ENCODE measurements at places on chromosomes 7 and 10.

DNA sequence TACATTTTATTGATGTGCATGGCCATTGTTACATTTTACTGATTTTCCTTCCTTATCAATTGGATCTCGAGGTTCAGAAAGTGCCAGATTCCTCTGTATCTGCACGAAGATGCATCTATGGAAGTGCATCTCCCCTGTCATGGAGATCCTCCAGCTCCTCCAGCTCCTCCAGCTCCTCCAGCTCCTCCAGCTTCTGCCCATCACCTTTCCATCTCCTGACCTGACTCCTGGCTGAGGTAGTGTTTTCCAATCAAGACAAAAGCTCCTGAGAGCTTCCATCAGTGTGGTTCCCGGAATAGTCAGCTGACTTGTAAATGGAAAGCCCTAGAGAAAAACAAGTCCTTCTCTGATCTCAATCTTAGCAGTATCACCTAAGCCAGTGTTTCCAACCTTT lies 90.8 kb upstream of the KLF6 start:
- DNase-seq: no peak
- no peaks in the 10 kb centered on the region for H3K27me3 ChIP-seq
- no peaks in the 10 kb centered on the region for H3K36me3 ChIP-seq
- peaks cover 6% of the 10 kb centered on the region for H3K4me1 ChIP-seq

GRCh38 chr7:25496476-25497368 lies 268.4 kb upstream of the NPVF start:
- no peak for DNase-seq
- H3K27me3 ChIP-seq: no peaks in the 10 kb centered on the region
- H3K36me3 ChIP-seq: no peaks in the 10 kb centered on the region
- H3K4me1 ChIP-seq: no peaks in the 10 kb centered on the region
- no peak overlapping the region for H3K4me3 ChIP-seq

- peak; percentile 36 for DNase-seq
- no peaks in the 10 kb centered on the region for H3K4me1 ChIP-seq
- H3K4me3 ChIP-seq: no peak overlapping the region
- no peak overlapping the region for H3K27ac ChIP-seq
- peaks cover 20% of the 10 kb centered on the region for H3K36me3 ChIP-seq
- no peaks in the 10 kb centered on the region for H3K27me3 ChIP-seq
Observed at GRCh38 chr10:12081470-12081869, 12.7 kb downstream of the DHTKD1 start.

GRCh38 chr7:47937711-47938573 lies 10.3 kb downstream of the PKD1L1 start:
- H3K27ac ChIP-seq: no peak overlapping the region
- H3K4me1 ChIP-seq: peaks cover 8% of the 10 kb centered on the region
- no peaks in the 10 kb centered on the region for H3K27me3 ChIP-seq

DNA sequence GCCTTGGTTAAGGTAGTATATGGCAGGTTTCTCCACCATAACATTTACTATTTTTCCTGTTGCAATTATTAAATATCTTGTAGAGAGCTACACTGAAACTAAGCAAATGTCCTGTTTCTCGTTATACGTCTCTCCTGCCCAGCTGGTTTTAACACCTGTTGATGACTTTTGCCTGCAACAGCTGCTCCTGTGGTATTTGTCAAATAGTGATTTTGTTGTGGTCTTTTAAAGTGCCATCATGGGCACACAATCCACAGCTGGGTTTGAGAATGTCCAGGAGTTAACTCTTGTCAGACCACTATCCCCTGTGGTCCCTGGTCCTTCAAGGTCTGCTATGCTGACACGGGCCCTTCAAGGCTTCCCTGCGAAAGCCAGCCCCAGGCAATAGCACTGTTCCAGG lies 24.9 kb upstream of the SEC61G start:
- no peak overlapping the region for H3K27ac ChIP-seq
- DNase-seq: no peak
- H3K4me3 ChIP-seq: no peak overlapping the region

DNA sequence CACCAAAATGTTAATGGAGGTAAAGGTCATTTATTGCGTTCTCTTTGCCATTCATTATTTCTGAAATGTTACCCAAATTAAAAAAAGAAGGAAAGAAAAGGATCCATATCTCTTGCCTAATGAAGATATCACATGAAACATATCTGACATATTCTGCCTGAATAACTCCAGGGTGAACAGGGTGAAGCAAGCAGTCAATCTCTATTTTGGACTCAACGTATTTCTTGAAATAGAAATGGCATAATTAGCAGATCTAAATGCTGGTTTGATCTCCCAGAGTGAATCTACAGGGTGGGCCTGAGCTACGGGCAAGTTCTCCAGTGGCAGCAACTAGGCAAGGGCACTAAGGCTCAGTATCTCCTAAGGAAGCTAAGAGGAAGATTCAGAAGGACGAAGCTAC lies 24.0 kb downstream of the MPP7 start:
- no peak for DNase-seq
- no peaks in the 10 kb centered on the region for H3K36me3 ChIP-seq
- no peak overlapping the region for H3K27ac ChIP-seq
- no peak overlapping the region for H3K4me3 ChIP-seq

- no peak within 1 kb of the TSS for H3K27ac ChIP-seq
Observed at GRCh38 chr7:44748045-44748947, at the start of gene ZMIZ2. Gene ZMIZ2, plus strand, starts transcription at chr7:44748847. Its CDS starts 7,403 bp downstream, at chr7:44756250.

DNA sequence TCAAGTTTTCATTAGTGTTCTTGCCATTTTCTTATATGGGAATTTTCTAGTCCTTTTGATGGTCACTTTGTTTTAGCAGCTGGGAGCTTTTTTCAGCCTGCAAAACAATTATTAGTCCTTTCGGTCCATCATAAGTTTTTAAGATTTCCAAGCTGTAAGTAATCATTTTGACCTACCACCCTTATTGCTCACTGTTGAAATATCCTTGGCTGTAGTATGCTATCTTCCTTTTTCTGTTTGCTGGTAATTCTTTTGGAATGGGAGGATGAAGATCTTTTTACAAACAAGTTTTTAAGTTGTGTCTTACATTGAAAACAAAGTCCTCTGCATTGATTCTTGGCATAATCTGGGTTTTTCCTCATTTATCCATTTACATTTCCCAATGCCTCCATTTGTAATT lies 24.0 kb downstream of the BZW2 start:
- DNase-seq: no peak
- H3K27ac ChIP-seq: no peak overlapping the region
- peaks cover 3% of the 10 kb centered on the region for H3K4me1 ChIP-seq
- H3K4me3 ChIP-seq: no peak overlapping the region

GRCh38 chr10:3961082-3961481 lies 176.1 kb upstream of the KLF6 start:
- H3K27ac ChIP-seq: no peak overlapping the region
- H3K27me3 ChIP-seq: no peaks in the 10 kb centered on the region
- DNase-seq: no peak
- no peak overlapping the region for H3K4me3 ChIP-seq
- peaks cover 2% of the 10 kb centered on the region for H3K4me1 ChIP-seq
- no peaks in the 10 kb centered on the region for H3K36me3 ChIP-seq

DNA sequence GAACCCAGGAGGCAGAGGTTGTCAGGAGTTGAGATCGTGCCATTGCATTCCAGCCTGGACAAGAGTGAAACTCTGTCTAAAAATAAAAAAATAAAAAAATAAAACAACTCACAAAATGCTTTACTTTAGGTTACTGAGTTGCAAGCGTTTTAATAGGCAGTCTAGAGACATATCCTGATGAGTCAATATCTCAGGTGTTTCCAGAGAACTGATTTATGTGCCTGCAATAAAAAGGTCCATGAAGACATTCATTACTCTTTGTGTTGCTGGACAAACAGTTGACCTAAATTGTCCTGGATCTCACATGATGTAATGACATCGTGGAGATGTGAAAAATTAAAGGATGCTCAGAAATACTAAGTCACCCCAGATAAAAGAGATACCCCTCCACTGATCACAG lies 31.5 kb downstream of the CDNF start:
- H3K36me3 ChIP-seq: no peaks in the 10 kb centered on the region
- DNase-seq: no peak
- H3K4me3 ChIP-seq: no peak overlapping the region
- no peaks in the 10 kb centered on the region for H3K4me1 ChIP-seq
- no peak overlapping the region for H3K27ac ChIP-seq

DNA sequence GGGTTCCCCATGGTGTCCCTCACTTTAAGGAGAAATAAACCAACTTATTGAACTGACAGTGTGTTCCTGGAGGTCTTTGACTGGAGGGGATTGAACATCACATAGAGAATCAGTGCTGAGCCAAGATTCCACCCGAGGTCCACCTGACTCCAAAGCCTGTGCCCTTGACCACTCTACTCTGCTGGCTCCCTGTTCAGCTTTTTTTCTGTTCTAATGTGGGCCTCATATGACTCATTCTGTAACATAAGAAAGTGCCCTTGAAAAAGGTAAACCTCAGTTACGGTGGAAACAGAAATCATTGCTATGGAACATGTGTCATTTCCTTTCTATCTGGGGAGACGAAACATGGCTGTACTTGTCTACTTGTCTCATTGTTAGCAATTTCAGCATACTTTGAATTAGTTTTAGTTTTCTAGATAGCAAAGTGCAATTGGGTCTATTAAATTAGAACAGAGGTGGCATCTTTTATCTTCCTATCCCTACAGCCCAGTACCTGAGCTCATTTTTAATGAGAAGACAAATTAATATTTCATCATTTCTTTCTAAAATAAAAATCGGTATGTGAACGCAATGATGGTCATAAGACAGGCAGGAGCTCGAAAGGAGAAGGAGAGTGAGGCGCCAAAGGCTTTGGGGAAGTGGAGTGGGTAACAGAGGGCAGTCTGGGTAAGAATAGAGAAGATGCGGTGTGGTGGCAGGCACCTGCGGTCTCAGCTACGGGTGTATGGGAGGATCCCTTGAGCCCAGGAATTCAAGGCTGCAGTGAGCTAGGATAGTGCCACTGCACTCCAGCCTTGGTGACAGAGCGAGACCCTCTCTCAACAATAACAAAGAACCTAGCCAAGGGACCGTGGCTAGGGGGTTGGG lies 1.5 kb downstream of the GSDME start:
- H3K27me3 ChIP-seq: peaks cover 26% of the 10 kb centered on the region
- peak overlapping the region; percentile 92 for H3K4me3 ChIP-seq
- DNase-seq: no peak
- no peak overlapping the region for H3K27ac ChIP-seq
- peaks cover 3% of the 10 kb centered on the region for H3K4me1 ChIP-seq
- H3K36me3 ChIP-seq: no peaks in the 10 kb centered on the region

- no peak for DNase-seq
- H3K36me3 ChIP-seq: peaks cover 8% of the 10 kb centered on the region
- H3K4me1 ChIP-seq: no peaks in the 10 kb centered on the region
Observed at GRCh38 chr10:25912866-25913265, 21.2 kb upstream of the MYO3A start.

DNA sequence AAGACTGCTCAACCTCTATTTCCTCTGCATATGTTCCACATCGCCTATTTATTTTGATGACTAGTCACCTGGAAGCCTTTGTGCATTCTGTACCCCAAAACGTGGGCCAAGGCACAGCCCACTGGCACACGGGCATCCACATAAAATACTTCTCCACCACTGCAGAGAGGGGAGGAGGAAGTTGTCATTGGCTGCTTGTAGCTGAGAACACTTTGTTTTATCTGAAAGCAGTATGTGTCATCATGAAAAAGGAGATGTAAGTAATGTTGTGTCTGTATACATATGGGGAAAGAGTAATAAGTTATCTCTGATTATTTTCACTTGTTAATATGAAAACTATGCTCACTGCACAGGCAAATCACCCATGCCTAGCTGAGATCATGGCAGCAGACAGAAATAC lies 48.2 kb upstream of the AMPH start:
- H3K4me1 ChIP-seq: no peaks in the 10 kb centered on the region
- H3K27me3 ChIP-seq: no peaks in the 10 kb centered on the region
- no peak overlapping the region for H3K27ac ChIP-seq
- no peak overlapping the region for H3K4me3 ChIP-seq

DNA sequence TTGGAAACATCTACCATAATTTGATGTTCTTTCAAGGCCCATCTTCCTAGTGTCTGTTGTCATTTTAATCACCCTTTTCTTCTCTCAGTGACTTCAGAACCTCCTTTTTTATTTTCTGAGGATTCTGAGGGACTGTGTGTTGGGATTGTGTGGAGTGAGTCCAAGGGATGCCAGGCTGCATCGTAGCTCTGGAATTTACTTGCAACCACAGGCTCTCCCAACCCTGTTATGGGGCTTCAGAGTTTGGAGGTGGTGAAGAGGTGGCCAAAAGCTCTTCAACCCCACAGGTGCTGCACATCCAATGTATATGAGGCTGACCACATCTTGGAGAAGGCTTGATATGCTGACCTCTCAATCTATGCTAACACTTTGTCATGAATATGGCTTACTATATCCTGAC lies 79.5 kb upstream of the GPR141 start:
- H3K36me3 ChIP-seq: peaks cover under 1% of the 10 kb centered on the region
- DNase-seq: no peak
- H3K27me3 ChIP-seq: no peaks in the 10 kb centered on the region
- H3K27ac ChIP-seq: no peak overlapping the region

- no peaks in the 10 kb centered on the region for H3K36me3 ChIP-seq
- no peaks in the 10 kb centered on the region for H3K4me1 ChIP-seq
- H3K4me3 ChIP-seq: no peak overlapping the region
- no peaks in the 10 kb centered on the region for H3K27me3 ChIP-seq
- no peak overlapping the region for H3K27ac ChIP-seq
Observed at GRCh38 chr10:62437696-62438095, 63.5 kb downstream of the ZNF365 start.

GRCh38 chr7:603152-603951 lies 83.7 kb upstream of the PDGFA start:
- no peaks in the 10 kb centered on the region for H3K4me1 ChIP-seq

DNA sequence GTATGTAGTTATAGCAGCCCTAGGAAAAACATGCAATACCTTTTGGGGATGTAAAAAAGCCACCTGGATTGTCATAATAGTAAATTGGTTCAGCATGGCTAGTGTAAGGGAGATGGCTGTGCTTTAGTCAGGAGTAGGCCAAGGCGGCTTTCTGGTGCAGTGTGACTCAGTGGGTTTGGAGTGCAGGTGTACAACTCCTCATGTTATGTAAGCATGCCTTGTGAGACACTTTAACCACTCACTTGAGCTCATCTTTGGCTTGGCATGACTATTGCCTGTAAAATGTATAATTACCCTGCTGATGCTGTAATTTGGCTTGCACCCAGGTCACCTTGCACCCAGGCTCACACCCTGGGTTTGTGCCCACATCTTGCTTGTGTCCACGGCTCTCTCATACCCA lies 239.2 kb upstream of the GLI3 start:
- H3K4me3 ChIP-seq: no peak overlapping the region
- 0 out of 2 replicates have a peak, but pooled peaks cover 2% of the 10 kb centered on the region for H3K4me1 ChIP-seq
- no peak for DNase-seq
- no peak overlapping the region for H3K27ac ChIP-seq
- H3K36me3 ChIP-seq: no peaks in the 10 kb centered on the region
- H3K27me3 ChIP-seq: no peaks in the 10 kb centered on the region

GRCh38 chr7:50448823-50449222 lies 1.3 kb downstream of the FIGNL1 start:
- no peaks in the 10 kb centered on the region for H3K36me3 ChIP-seq
- H3K27me3 ChIP-seq: no peaks in the 10 kb centered on the region
- H3K27ac ChIP-seq: no peak overlapping the region
- no peak overlapping the region for H3K4me3 ChIP-seq
- H3K4me1 ChIP-seq: no peaks in the 10 kb centered on the region
